ENCODE measurements at places on chromosomes 4 and X.

- DNase-seq = peak; percentile 63
Measured at GRCh38 chr4:25862411-25863346, at the start of gene SEL1L3. SEL1L3 (minus strand) TSS chr4:25862988; CDS start chr4:25862836, 152 bp downstream.

GRCh38 chrX:3066555-3066954 lies 25.3 kb downstream of the ARSF start:
- no peak for DNase-seq

- DNase-seq = no peak
Measured at GRCh38 chrX:121008920-121009319, 23.4 kb upstream of the CT47A1 start.

DNA sequence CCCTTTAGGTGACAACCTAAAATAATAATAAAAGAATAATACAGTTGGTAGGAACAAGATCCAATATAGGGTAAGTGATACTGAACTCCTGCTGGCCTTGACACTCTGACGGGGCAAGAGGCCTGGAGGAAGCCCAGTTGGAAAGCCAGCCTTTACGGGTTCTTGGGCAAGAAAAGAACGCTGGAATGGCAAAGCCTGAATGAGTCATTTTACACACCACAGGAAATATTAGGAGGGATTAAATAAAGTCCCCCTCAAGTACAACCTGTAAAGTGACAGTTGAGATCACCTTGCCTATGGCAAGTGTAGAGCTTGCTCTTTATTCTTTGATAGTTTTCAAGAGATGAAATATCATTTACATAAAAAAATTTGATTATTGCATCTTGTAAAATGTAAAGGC lies 244.5 kb upstream of the TLL1 start:
- DNase-seq = no peak

GRCh38 chrX:135982860-135983259 lies 2.4 kb upstream of the SLC9A6 start:
- no peak for DNase-seq

GRCh38 chr4:2893772-2894171 lies 50.1 kb downstream of the ADD1 start:
- no peak for DNase-seq

GRCh38 chr4:174538876-174539250 lies 16.6 kb upstream of the HPGD start:
- no peak for DNase-seq

DNA sequence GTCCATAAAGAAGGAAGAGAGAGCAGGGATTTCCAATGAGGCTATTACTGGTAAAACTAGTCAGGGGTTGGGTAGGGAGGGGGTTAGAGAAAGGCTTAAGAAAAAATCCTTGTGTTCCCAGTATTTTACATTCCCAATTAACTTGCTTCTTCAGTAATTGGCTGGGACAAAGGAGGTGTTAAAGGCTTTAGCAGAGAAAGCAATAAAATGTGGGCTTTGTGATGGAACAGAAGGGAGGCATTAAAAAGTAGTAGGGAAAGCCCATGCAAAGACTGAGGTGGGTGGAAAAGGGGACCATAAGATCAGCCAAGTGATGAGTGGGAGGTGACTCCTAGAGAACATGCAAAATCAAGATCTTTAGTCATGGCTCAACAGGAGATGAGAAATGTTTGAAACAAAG lies 1467.2 kb downstream of the RPA4 start:
- no peak for DNase-seq

DNA sequence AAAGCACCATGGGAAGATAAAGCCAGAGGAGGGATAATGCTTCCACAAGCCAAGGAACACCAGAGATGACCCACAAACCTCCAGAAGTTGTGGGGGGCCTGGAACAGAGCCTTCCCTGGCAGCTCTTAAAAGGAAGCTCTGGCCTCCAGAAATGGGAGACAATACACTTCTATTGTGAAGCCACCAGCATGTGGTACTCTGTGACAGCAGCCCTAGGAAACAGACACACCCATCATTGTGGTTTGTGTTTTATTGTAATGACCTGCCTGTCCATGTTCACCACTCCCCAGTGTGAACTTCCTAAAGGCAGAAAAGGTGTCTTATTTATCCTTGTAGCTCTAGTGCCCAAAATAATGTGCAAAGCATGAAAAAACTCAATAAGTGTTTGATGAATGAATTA lies 264.1 kb upstream of the GATB start:
- DNase-seq = no peak

DNA sequence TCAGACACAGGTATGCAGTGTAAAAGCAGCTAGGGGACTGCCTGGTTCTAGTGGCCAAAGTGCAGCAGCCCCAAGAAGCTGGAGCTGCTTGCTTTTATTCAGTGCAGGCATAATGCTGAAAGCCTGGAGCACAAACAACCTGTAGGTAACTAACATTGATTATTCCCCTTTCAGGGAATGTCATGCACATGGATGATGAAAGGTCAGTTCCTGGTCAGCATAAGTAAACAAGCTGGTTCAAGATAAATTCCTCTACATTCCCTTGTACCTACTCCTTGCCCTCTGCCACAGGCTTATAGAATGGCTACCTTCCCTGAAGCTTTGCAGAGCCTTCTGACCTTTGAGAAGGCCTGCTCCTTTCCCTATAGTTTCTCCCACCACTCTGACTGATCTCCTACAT lies 1318.5 kb upstream of the ADGRL3 start:
- DNase-seq = no peak

DNA sequence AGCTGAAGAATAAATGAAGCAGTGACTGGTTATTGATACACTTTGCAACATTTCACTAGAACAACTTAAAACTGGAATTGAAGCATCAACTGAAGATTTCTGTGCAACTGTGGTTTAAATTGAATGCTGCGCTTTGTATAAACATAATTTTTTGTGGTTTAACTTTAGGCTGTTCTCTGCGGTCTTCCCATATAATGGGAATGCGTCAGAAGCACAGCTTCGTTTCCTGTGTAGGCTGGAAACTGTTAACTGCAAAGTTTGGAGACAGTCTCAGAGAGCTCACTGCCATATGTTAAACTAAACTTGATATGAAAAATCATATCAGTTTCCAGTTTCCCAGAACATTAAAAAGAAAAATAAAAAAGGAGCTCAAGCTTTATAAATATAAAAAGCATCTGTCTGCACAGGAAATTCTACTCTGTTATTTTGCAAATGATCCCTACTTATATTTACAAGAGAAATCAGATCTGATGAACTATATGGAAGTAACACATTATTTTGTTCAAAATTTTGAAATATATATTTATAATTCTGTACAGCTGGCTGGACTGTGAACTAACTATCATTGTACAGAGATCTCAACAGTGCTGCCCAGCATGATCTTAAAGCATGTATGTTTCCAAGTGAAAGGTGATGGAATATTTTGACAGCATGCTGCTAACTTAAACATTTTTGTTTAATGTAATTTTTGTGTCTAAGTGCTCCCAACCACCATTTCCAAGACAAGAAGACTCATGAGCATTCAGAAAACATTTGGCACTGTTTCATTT lies 139.9 kb downstream of the NDST3 start:
- no peak for DNase-seq

DNA sequence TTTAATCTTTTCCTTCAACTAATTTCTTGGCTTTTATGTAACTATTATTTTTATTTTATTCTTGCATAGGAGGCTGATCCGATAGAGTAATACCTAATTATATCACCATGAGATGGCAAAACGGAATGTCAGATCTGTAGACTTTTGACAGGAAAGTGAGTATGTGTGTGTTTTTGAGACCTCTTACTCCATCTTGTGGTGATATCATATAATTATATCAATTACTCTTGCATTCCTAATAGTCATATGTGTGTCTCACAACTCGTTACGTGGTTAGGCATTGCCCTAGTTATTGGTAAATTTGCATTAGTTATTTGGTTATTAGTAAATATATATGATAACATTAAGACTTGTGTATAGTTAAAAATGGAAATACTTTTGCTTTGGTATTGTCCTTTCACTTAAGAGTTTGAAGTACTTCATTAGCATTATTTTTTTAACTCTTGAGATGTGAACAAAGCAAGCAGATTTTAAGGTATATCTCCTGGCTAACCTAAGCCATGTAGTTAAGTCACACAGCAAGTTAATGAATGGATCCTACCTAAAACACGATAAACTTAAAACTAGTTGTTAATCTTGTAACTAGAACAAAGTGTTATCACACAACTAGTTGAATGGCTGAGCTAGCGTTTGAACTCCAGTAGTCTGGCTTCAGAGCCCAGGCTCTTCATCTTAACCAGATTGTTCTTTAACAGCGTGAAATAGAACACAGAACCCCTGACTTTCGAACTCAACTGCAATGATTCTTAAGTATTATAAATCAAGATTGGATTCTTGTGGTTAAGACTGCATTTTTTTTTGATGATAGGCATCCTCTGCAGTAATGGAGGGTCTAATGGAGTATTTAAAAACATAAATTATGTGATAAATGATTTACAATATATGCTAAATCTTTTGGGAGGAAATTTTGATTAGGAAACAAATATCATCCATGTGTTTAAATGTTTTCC lies 67.1 kb downstream of the PGRMC2 start:
- DNase-seq = no peak

DNA sequence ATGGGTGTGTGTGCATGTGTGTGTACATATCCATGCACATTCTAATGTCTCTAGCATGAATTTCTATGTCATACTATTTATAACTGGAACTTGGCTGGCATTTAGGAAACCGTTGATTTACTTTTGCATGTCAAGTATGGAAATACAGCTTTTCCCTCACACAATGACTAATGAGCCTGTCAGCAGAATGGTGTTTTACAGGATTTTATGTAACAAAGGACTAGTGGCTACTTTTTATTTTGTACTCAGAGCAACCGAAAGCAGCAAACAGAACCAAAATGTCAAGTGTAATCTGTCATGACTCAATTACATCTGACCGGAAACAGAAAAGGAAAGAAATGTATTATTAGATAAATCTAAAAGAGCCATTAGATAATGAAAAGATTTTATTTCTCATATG lies 1911.5 kb upstream of the AGA start:
- DNase-seq = no peak
